ENCODE measurements at places on chromosomes 16 and 17. TPM values are rescaled to one million over a fixed set of nuclear protein-coding genes. Genes with fewer than 3 reads are reported as not detected.

TPSB2 gene
- total RNA-seq: 0.44 TPM

DNA sequence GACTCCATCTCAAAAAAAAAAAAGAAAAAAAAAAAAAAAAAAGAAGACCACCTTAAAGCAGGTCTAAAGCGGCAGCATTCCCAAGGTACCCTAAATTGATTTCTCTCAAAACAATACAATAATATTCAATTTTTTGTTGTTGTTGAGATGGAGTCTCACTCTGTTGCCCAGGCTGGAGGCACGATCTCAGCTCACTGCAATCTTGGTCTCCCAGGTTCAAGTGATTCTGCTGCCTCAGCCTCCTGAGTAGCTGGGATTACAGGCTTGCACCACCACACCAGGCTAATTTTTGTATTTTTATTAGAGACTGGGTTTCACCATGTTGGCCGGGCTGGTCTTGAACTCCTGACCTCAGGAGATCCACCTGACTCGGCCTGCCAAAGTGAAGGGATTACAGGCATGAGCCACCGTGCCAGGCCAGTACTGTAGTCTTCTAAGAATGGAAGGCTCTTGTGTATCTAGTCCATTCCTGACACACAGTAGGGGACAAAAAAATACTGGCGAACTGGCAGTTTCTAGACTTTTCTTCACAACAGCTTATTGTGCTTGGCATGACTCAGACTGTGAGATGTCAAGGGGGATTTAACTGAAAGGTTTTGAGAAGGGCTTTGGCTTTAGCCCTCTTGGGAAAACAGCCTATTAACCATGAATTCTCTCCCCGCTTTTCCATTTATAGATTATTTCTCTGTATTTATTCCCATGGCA lies 17.3 kb downstream of the CDR2 start:
- H3K4me1 ChIP-seq: peaks cover 49% of the 10 kb centered on the region
- H3K27me3 ChIP-seq: no peaks in the 10 kb centered on the region
- H3K4me3 ChIP-seq: no peak overlapping the region
- peaks cover 14% of the 10 kb centered on the region for H3K36me3 ChIP-seq
- H3K27ac ChIP-seq: 0 out of 2 replicates have a peak overlapping the region, but pooled peaks have one; percentile 32
- DNase-seq: no peak

DNA sequence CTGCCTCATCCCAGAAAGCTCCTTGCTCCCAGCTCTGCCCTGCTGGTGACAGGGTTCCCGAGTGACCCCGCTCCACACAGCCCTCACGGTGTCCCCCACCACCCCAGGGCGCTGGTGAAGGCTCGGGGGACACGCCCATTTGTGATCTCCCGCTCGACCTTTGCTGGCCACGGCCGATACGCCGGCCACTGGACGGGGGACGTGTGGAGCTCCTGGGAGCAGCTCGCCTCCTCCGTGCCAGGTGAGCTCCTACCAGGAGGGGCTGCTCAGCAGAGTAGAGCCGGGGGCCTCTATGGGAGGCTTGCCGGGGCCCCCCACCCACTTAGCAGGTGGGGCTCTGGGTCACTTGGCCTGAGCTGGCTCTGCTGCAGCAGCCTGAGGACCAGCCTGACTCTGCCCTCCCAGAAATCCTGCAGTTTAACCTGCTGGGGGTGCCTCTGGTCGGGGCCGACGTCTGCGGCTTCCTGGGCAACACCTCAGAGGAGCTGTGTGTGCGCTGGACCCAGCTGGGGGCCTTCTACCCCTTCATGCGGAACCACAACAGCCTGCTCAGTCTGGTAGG lies 11.2 kb downstream of the GAA start:
- H3K27me3 ChIP-seq: no peaks in the 10 kb centered on the region
- no peak overlapping the region for H3K4me3 ChIP-seq
- DNase-seq: peak; percentile 10
- H3K27ac ChIP-seq: no peak overlapping the region

FOXN1 gene
- total RNA-seq: not detected

ABCC11 gene
- total RNA-seq: not detected

ITGAD gene
- not detected for total RNA-seq

GRCh38 chr16:8946544-8946943 lies 17.2 kb downstream of the USP7 start:
- peaks cover 93% of the 10 kb centered on the region for H3K4me1 ChIP-seq
- 0 out of 2 replicates have a peak overlapping the region, but pooled peaks have one; percentile 21 for H3K27ac ChIP-seq
- H3K36me3 ChIP-seq: no peaks in the 10 kb centered on the region
- no peaks in the 10 kb centered on the region for H3K27me3 ChIP-seq

SLC16A6 gene
- total RNA-seq: 0.22 TPM

GRCh38 chr16:74480150-74481029 lies 59.1 kb upstream of the CLEC18B start:
- no peaks in the 10 kb centered on the region for H3K4me1 ChIP-seq
- no peak overlapping the region for H3K27ac ChIP-seq
- H3K4me3 ChIP-seq: no peak overlapping the region
- DNase-seq: no peak

DNA sequence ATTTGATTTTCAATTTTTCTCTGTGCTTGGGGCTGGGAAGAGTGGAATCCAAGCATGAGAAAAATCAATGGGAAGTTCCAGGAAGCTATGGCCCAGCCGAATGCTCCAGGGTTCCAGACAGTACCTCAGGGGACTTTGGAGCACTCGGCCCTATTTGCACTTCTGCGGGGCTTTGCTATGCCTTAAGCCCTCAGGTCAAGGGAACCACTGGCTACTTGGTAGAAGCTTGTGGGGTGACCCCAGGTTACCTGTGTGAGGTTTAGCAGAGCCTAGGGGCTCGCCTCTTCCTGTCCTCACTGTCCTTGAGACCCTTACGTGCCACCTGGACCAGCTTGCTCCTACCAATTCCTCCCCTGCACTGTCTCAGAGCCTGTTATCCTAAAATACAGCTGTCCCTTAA lies 121.3 kb downstream of the MGAT5B start:
- no peaks in the 10 kb centered on the region for H3K27me3 ChIP-seq
- peaks cover 24% of the 10 kb centered on the region for H3K4me1 ChIP-seq
- H3K36me3 ChIP-seq: no peaks in the 10 kb centered on the region
- no peak for DNase-seq
- no peak overlapping the region for H3K4me3 ChIP-seq

DNA sequence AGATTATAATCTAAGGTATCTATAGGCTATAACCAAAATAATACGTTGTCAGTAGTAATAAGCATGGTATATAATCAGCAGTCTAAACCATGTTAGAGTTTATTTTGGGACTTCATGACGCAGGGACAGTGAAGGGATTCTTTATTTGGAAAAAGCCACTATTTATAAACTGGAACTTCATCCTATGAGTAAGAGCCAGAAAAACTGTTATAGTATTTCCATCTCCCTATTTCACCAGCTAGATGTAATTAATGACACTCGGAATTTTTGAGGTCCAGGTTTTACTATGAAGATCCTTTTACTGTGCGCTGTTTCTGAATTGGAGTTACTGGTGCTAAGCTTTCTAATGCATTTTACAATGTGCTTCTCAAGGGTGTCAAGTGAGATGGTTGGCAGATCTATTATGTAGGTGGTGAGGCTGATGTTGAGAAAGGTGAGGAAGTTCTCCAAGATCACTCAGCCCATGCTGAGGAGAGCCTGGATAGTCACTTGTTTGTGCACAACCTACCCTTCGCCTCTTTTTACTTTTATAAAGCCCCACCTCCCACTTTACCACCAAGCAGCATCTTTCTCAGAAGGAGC lies 149.3 kb downstream of the MSI2 start:
- no peak overlapping the region for H3K4me3 ChIP-seq
- no peaks in the 10 kb centered on the region for H3K36me3 ChIP-seq
- no peak for DNase-seq
- H3K4me1 ChIP-seq: peaks cover 56% of the 10 kb centered on the region
- H3K27ac ChIP-seq: no peak overlapping the region
- H3K27me3 ChIP-seq: no peaks in the 10 kb centered on the region

DNA sequence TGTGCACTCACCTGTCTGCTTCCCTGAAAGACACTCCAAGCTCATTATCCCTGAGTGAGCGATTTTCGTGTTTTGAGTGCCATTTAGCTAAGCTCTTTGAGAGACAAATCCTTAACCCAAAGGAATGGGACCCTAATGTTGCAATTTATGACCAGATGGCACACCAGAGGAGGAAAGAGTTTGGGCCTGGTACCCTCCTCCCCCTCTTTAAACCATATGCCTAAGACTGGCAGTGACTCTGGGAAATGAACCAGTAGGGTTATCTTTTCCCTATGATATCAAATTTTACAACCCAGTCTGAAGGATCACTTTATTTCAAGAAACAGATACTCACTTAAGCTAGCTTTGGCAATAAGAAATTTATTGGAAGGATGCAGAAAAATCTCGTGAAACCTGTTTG lies 550.4 kb downstream of the TOX3 start:
- no peak for DNase-seq
- H3K4me3 ChIP-seq: no peak overlapping the region
- H3K4me1 ChIP-seq: peaks cover 7% of the 10 kb centered on the region
- peaks cover 3% of the 10 kb centered on the region for H3K27me3 ChIP-seq
- no peak overlapping the region for H3K27ac ChIP-seq

DNA sequence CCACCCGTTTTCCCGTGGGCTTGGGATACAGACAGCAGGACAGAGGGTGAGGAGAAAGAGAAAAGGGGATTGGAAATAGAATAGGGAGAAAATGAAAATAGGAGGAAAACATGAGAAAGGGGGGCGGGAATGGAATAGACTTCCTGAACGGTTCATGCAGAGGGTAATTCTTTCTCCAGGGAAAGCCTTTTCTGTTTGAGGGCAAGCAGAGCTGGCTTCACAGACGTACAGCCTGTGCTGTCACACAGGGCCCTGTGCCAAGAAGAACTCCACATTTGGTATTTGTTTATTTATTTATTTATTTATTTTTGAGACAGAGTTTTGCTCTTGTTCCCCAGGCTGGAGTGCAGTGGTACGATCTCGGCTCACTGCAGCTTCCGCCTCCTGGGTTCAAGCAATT lies 12.0 kb downstream of the MILR1 start:
- no peak for DNase-seq
- H3K4me1 ChIP-seq: peaks cover 6% of the 10 kb centered on the region

- H3K36me3 ChIP-seq: no peaks in the 10 kb centered on the region
- no peak for DNase-seq
- H3K4me1 ChIP-seq: peaks cover 3% of the 10 kb centered on the region
- no peaks in the 10 kb centered on the region for H3K27me3 ChIP-seq
- H3K4me3 ChIP-seq: no peak overlapping the region
Measured at GRCh38 chr17:58643147-58643546, 48.7 kb downstream of the TEX14 start.

DNA sequence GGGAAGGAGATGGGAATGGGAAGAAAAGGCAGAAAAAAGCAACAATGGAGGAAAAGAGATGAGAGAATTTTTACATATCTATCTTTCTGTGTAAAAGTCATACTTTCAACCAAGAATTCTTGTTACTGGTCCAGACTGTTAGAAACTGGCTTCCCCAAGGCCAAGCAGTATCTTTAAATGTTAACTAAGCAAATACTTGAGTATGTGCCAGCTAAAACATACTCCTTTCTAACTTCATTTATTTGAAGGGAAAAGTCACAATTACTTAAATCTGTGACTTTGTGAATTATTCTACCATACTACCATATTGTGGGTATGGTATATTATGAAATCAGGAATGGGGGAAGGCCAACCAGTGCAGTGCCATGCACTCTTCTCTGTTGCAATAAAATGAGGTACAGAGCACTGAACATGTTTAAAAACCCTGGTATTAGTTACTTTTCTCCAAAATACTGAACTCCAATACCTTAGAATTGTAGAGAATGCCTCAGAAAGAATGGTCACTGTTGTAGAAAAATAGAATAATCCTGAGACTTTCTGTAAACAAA lies 92.3 kb upstream of the C17orf78 start:
- H3K4me3 ChIP-seq: no peak overlapping the region
- no peaks in the 10 kb centered on the region for H3K27me3 ChIP-seq
- peaks cover 25% of the 10 kb centered on the region for H3K36me3 ChIP-seq
- peaks cover 16% of the 10 kb centered on the region for H3K4me1 ChIP-seq
- H3K27ac ChIP-seq: 0 out of 2 replicates have a peak overlapping the region, but pooled peaks have one; percentile 1
- no peak for DNase-seq

DNA sequence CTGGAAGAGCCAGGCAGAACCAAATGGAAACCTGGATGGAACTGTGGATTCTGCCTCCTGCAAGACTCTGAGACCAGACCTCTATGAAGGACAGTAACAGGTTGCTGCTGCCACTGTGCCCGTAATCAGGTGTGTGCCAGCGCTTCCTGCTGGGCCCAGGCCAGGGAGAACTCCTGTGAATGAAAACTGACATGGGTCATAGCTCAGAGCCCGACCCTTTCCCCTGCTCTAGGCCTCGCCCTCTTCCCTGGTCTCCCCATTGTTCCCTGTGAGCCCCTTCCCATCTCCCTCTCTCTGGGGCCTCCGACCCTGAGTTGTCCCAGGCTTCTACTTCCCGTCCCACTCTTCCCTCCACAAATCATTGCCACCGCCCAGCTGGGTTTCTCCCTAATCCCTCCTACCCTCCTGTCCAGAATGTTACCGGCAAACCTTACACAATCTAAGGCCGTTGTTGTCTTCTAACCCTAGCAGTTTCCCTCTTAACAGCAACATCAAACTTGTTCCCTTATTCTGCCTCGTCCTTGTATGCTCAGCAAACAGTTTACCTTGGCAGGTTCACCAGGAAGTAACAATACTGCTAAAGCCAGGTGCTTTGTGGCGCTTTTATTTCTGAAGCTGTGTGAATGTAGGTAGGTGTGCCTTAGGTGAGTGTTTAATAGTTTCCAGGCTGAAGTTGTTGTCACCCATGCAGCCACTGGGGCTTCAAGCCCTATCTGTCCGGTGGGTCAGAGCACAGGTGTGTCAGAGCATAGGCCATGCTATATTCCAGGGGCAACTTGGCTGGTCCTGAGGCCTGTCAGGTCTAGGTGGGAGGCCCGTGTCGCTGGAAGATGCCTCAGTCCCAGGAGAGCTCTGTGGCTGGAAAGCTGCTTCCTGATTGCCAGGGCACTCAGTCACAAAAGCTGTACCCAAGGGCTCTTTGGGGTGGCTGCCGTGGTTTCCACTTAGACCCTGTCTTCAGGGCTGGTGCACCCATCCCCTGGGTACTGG lies 32.0 kb downstream of the SMPD3 start:
- H3K4me3 ChIP-seq: no peak overlapping the region
- no peak overlapping the region for H3K27ac ChIP-seq
- no peaks in the 10 kb centered on the region for H3K27me3 ChIP-seq
- H3K4me1 ChIP-seq: no peaks in the 10 kb centered on the region

DNA sequence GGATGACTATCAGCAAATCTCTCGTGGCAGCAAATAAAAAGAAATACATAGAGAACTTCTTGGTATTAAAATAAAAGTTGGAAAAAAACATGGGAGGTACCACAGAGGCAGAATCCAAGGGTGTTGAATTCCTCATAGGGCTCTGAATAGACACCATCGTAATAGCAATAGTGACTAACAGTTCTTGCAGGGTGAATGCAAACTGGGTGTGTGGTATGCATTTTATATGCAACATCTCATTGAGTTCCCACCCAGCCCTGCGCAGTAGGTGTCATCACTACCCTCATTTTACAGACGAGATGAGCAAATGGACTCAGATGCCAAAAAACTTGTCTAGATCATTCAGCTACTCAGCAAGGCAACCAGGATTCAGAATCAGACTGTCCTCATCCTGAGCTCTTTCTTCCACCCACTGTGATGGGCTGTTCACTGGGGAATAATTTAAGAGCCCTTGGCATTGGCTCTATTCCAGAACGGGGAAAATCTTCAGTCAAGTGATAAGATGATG lies 354.6 kb upstream of the CDH11 start:
- no peak for DNase-seq
- H3K27ac ChIP-seq: no peak overlapping the region
- H3K4me1 ChIP-seq: peaks cover 20% of the 10 kb centered on the region
- no peak overlapping the region for H3K4me3 ChIP-seq
- no peaks in the 10 kb centered on the region for H3K27me3 ChIP-seq
- no peaks in the 10 kb centered on the region for H3K36me3 ChIP-seq

PLXDC1 gene
- 4.1 TPM for total RNA-seq

- DNase-seq: no peak
- H3K27me3 ChIP-seq: no peaks in the 10 kb centered on the region
- H3K36me3 ChIP-seq: no peaks in the 10 kb centered on the region
- no peak overlapping the region for H3K4me3 ChIP-seq
Measured at GRCh38 chr16:73434621-73435020, 386.7 kb upstream of the ZFHX3 start.

SMIM5 gene
- total RNA-seq: not detected

TPPP3 gene
- total RNA-seq: 0.74 TPM

CYBC1 gene
- total RNA-seq: 71.7 TPM

CBFA2T3 gene
- 2.8 TPM for total RNA-seq
